HFFc6 (cell line): ENCODE measurements at places on chromosomes 5 and 9. TPM values are rescaled to one million over a fixed set of nuclear protein-coding genes. Genes with fewer than 3 reads are reported as not detected.

Gene DMGDH
- total RNA-seq = 0.58 to 0.77 TPM in 2 of 3 replicates, not detected in the other

Gene PTPRD
- total RNA-seq = not detected in 3 replicates

Gene LHX6
- total RNA-seq = not detected in 3 replicates

Gene SPINK14
- not detected in 3 replicates for total RNA-seq

DNA sequence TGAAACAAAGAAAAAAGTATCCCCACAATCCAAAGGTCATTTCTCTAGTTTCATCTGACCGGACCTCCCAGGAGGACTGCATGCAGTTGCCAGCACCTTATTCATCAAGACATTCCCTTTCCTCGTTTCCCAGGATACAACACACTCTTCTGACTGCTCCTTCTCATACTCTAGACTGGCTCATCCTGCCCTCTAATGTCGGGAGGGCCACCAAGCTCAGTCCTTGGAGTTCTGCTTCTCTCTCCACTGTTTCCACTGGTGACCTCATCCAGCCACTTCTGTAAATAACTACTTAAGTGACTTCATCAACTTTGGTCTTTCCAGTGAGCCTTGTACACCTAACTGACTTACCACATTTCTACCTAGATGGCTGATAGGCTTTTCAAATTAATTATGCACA lies 179.1 kb downstream of the EPB41L4A start:
- no peak for DNase-seq

DNA sequence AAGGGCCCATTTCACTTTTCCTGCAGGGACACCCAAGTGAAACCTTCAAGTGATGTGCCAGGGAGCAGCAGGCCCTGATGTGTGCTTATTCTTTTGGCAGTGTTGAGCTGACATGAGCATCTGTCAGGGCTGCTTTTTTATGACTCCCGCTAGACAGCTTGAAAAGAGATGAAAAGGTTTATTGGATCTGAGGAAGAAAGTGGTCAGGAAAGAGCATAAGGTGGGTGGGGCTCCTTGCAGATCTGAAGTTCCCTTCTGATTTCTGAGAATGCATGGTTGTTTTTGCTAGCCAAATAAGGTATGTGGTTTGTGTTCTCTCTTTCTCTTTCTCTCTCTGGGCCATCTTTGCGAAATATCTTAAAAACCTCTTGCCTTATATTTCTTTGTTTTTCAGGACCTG lies 316.1 kb downstream of the DMRT2 start:
- no peak for DNase-seq

- no peak for DNase-seq
These were observed 385.1 kb downstream of the SEMA5A start for GRCh38 chr5:9160747-9161146.

DNA sequence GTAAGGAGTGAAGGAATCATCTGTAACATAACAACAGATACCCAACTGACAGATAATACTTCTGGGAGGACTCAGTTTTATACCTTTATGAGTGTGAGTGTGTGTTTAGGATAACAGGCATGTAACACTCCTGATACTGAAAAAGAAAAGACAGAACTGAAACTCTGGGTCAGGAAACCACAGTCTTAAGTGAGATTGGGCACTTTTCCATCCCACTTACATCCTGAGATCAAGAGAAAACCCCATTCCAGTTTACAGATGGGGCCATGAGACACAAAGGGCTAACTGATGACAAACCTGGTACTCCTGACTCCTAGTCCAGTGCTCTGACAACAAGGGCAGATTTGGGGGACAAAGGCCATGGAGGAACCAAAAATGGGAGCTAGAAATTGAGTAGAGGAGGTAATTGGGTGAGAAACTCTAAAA lies 18.0 kb downstream of the IL5 start:
- no peak for DNase-seq

DNA sequence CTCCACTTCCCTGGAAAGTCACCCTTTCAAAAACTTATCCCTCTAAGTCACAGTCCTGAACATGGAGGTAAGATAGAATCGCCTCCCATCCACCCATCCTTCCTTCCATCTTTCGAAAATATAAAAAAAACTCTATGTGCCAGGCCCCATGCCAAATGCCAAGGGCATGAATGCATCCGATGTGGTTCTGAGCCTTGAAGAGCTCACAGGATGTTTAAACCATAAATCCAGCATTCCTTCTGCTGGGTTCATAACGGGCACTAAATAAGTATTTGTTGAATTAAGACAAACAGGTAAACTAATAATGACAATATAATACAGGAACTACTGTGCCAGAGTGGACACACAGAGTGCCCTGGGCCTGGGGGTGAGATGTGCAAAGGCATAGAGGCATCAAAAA lies 147.3 kb downstream of the TTLL11 start:
- peak; percentile 66 for DNase-seq

- no peak for DNase-seq
These were observed 329.2 kb downstream of the EFNA5 start for GRCh38 chr5:107341376-107342084.

GRCh38 chr5:78354066-78354670 lies 6.2 kb upstream of the SCAMP1 start:
- DNase-seq = no peak
